CMK (cell line): ENCODE measurements at places on chromosomes 1 and 21.

DNA sequence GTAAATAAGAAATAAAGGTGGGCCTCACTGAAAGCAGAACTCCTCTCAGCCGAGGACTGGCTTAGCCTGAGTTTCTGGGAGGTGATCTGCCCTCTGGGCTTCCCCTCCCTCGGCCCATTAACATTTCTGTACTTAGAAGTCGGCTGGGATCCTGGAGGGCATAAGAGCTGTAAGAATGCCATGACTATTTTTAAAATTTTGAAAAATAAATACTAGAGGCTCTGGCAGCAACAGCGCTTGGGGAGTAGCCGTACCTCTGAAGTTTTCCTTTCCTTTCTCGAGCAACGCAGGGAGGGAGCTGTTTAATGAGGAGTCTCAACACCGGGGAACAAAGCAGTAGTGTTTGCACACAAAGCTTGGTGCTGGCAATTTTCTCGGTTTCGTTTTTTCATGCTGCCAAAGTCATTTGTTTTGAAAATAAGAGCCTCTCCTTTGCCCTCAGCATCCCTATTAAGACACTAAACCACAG lies 498.7 kb downstream of the SMYD3 start:
- no peak for DNase-seq

GRCh38 chr1:26717017-26717491 lies 21.2 kb downstream of the ARID1A start:
- no peak for DNase-seq

- no peak for DNase-seq
Measured at GRCh38 chr21:44872649-44873355, 688 bp downstream of the PTTG1IP start.

DNA sequence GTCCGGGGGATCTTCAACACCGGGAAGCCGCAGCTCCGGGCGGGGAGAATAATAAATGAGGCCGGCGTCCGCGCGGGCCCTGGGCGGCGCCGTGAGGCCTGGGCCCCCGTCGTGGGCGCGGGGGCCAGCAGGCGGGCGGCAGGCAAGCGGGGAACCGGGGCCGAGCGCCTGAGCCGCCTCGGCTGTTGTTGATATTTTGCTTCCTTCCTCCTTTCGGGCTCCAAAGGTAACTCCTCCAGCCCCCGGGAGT lies at the start of gene MEF2D:
TSS of gene MEF2D (minus strand) at position 233 of the 250 bp plus-strand sequence. CDS start 17,483 bp downstream, outside the sequence.
- DNase-seq: no peak

DNA sequence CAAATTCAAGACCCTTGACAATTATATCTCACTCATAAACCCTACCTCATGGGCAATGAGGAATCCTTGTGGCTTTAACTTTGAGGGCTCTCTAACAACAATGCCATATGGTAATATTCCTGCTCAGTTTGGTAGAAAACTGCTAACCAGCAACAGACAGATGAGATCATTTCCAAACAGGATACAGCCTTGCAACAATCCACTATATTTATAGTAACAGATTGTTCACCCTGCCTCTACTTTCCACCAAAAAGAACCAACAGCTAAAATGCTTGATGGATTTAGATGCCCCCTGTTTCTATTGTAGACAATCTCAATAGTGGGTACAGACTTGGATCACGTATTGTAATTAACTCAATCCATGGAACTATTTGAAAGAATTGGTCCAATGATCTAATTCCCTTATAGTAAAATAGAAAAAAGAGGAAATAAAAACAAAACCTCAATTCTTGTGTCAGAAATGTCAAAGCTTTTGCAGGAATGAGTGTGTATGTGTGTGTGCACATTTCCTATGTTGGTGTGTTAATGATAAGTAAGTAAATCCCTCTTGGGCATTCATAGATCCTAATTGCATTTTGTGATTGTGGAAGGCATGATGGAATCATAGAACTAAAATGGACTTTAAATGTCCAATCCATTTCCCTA lies 100.0 kb upstream of the EDEM3 start:
- no peak for DNase-seq
